Bronchial epithelial cell (primary cell): ENCODE measurements at places on chromosomes 7 and 10. TPM values are rescaled to one million over a fixed set of nuclear protein-coding genes. Genes with fewer than 3 reads are reported as not detected.

DNA sequence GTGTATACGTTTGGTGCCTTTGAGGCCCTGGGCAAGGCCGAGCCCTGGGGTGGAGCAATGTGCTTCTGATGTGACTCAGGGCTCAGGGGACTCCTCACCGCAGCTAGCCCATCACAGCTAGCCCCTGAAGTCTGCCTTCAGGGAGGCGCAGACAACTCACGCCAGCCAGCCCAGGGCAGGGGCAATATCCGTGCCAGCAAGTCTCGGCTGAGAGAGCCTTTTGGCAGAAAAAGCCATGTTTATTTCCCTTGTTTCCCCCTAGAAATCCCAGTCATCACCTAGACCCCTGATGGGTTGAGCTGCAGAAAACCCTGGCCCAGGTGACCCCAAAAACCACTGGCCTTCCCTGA is 90.4 kb downstream of the CHST15 start:
- DNase-seq = no peak

DNA sequence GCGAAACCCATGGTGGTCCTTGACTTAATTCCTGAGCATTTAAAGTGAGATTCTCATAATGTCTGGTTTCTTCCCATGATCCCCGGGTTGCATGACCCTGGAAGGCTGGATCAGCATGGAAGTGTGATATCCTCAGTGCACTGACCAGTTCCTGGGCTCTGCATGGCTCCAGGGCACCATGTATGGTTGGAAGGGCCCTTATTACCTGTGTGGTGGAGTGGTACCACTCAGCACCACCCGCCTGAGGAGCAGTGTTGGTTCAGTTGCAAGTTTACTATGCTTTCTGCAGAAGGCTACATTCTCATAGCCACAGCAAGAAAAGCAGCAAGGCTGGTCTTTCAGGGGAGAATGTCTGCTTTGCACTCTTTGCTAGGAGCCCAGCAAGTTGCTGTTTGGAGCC is 325.7 kb upstream of the MKI67 start:
- no peak for DNase-seq

GRCh38 chr7:95684505-95684904 is 87.8 kb upstream of the DYNC1I1 start:
- no peak for DNase-seq

DNA sequence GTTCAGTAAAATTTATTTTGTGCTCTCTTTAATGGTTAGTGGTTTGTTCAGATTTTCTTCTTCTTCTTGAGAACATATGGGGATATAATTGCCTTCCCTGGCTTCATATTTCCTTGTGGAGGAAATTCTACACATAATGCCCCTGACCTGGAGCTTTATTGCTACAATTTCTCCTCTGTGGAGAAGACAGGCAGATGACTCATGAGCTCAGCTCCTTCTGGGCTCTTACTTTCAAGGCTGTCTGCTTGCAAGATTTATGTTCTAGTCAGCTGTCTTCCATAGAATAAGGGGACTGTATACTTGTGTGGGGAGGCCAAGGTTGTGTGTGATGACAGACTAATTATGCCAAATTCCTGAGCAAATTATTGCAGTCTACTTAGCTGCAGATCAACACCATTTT is 1.6 kb downstream of the LRRD1 start:
- peak; percentile 38 for DNase-seq

ING3 gene
- total RNA-seq = 6.5 and 10.8 TPM in 2 replicates

GRCh38 chr7:117648203-117648866 is 168.5 kb downstream of the CFTR start:
- peak; percentile 8 for DNase-seq

DNA sequence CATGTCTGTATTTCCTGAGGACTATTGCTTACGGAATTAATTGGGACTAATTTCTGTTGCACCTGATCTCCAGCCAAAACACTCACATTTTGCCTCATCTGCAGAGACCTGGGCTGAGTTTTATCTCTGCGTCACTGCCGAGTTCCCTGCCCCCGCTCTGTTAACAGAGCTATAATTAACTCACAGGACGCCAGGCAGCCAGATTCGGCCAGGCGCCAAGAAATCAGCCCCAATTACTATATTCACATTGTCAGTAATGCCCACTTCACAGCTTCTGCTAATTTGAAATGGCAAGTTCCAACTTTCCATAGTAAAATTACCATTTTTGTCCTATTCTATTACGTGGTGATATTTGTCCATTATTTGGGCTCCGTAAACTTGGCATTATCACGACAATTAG is 130.5 kb downstream of the CUX1 start:
- DNase-seq = no peak

- no peak for DNase-seq
Observed at GRCh38 chr10:116756277-116756676, 13.9 kb upstream of the HSPA12A start.

DNA sequence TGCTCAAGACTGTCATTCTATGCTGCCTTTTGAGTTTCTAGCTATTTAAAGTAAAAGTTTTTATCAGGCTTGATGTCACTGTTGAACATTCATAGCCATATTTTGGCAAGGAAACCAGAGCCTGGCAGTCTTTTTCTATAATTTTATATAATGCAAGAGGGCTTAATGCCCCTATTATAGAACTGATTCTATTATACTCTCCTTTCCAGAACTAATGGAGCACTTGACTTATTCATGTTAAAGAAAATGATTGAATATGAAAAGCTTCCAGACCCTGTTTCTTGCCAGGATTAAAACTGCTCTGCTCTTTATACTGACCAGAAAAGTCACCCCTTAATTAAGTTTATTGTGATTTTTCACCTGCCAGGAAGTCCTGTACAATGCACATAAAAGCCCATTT is 337.6 kb upstream of the CHRM2 start:
- no peak for DNase-seq

- no peak for DNase-seq
Observed at GRCh38 chr10:104546756-104547155, 94.3 kb upstream of the SORCS3 start.

- DNase-seq = no peak
Observed at GRCh38 chr7:10268034-10268433, 705.6 kb upstream of the PHF14 start.

STAG3 gene
- total RNA-seq = under 0.01 and 0.13 TPM in 2 replicates

DNA sequence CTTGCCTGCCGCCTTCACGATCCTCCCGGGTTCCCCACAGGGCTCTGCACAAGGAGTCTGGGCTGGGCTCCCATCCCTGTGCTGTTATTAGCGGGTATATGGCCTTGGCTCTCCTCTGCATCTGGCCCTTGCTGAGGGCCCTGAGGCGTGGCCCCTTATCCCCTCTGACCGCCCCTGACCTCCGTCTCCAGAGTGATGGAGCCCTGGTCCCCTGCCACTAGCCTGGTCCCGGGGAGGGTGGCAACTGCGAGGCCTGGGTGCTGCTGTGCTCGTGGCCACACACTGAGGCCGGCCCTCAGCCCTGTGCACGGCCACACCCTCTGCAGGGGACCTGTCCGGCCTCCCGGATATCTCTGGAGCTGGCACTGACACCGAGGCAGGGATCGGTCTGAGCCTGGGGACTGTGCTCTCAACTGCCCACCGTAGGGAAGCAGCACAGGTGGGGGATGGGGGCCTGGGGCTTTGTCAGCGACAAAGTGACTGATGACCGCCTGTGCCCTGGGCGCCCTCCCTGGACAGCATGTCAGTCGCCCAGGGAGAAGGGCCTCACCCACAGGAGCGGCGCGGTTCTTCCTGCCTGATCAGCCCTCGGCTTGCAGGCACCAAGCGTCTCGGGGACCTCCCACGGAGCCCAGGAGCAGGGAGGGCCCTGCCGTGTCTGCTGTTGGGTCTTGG is 72.4 kb downstream of the NKX6-2 start:
- DNase-seq = no peak

GRCh38 chr7:16695621-16696237 is 49.7 kb downstream of the BZW2 start:
- peak; percentile 74 for DNase-seq

DNA sequence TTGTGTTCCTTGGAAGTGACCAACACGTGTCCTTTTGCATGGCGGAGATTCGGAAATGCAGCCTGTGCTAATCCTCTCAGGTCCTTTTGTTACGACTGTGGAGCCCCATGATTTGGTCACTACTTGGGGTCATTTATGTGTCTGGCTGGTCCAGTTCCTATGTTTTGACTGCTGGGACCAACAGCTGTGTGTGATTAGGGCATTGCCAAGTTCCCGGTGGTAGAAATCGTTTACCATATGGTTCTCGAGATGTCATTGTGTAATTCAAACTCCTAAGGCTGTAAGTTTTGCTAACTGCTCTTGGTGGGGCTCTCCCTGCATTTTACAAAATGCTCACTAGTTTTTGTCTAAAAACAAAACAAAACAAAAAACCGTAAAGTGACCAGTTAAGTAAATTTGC is 62.0 kb downstream of the CCNY start:
- DNase-seq = no peak

GRCh38 chr10:128877141-128877540 is 589.9 kb upstream of the MGMT start:
- DNase-seq = no peak

TACR2 gene
- total RNA-seq = under 0.01 TPM in 1 of 2 replicates, not detected in the other

SPDYE5 gene
- not detected in 2 replicates for total RNA-seq

GRCh38 chr10:3099291-3100092 is 32.1 kb downstream of the PFKP start:
- DNase-seq = peak; percentile 94

CUEDC2 gene
- total RNA-seq = 29.7 and 31.5 TPM in 2 replicates

- peak; percentile 70 for DNase-seq
Observed at GRCh38 chr10:28411648-28412047, 108.8 kb upstream of the MPP7 start.

ORC5 gene
- total RNA-seq = 19.1 and 25.0 TPM in 2 replicates

SNX10 gene
- 0.53 and 1.0 TPM in 2 replicates for total RNA-seq

DNA sequence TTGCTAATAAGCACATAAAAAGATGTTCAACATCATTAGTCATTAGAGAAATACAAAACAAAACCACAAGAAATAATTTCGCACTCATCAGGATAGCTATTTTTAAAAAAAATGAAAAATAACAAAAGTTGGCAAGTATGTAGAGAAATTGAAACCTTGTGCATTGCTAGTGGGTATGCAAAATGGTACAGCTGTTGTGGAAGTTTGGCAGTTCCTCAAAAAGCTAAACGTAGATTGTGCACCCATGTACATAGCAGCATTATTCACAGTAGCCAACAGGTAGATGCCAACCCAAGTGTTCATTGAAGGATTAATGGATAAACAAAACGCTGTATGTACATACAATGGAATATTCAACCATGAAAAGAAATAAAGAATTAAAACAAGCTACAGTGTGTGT is 35.3 kb upstream of the STARD3NL start:
- DNase-seq = no peak

DNA sequence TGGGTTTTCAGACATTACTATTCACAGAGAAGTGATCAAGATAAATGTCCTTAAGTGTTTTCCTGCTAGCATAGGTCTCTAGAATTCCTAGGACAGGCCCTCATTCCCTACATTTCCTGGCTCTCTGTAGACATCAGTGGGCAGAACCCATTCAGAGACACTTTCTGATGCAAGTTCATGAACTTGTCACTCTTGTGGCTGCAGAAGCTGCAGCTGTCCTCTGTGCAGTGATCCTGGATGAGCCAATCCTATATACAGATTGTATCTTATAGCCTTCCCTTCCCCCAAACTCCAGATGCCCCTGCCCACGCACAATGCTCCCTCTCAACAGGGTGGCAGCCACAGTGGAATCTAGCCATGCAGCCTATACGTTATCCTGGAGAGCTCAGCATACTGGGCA is 12.6 kb upstream of the GRB10 start:
- no peak for DNase-seq

VSTM2A gene
- total RNA-seq = not detected in 2 replicates

SOSTDC1 gene
- total RNA-seq = not detected in 2 replicates

DNA sequence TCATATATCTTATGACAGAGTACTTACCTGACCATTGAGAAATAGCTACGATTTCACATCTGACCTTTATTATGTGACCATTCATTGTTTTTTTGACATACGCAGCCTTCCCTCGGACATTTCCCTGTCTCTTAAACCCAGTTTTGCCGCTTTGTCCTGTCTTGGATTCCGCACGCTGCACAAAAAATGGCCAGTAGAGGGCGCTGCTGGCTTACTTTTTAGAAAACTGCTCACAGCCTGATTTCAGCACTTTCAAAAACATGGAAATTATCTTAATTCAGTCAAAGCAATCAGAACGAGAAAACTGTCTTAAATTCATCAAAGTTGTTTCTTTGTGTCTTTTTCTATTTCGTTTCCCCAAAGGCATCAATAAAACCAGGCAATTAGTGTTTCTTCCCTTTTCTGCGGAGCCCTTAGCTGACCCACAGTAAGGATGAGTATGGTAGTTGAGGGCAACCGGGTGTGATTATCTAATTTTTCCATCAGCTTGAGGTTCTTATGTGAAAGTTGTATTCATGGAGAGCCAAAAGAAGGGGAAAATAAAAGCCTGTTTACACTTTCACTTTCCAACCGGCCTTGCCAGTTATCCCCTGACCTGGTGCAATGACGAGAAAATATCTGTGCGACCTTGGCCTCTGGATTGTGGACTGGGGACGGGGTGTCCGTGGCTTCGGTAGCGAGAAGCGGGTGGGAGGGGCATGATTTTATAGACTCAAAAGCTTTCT is 144.4 kb downstream of the DYNC1I1 start:
- peak; percentile 44 for DNase-seq

VGF gene
- total RNA-seq = not detected in 2 replicates

GRCh38 chr7:23350466-23350865 is 51.3 kb downstream of the MALSU1 start:
- DNase-seq = no peak

ATOH7 gene
- under 0.01 TPM in 1 of 2 replicates, not detected in the other for total RNA-seq

GRCh38 chr7:120774481-120774880 is 83.5 kb downstream of the TSPAN12 start:
- no peak for DNase-seq

GRCh38 chr10:16902606-16903005 is 85.4 kb upstream of the RSU1 start:
- no peak for DNase-seq

- no peak for DNase-seq
Observed at GRCh38 chr7:50449501-50449880, 659 bp downstream of the FIGNL1 start.

GRCh38 chr10:77162697-77163096 is 474.9 kb downstream of the KCNMA1 start:
- peak; percentile 94 for DNase-seq

DNA sequence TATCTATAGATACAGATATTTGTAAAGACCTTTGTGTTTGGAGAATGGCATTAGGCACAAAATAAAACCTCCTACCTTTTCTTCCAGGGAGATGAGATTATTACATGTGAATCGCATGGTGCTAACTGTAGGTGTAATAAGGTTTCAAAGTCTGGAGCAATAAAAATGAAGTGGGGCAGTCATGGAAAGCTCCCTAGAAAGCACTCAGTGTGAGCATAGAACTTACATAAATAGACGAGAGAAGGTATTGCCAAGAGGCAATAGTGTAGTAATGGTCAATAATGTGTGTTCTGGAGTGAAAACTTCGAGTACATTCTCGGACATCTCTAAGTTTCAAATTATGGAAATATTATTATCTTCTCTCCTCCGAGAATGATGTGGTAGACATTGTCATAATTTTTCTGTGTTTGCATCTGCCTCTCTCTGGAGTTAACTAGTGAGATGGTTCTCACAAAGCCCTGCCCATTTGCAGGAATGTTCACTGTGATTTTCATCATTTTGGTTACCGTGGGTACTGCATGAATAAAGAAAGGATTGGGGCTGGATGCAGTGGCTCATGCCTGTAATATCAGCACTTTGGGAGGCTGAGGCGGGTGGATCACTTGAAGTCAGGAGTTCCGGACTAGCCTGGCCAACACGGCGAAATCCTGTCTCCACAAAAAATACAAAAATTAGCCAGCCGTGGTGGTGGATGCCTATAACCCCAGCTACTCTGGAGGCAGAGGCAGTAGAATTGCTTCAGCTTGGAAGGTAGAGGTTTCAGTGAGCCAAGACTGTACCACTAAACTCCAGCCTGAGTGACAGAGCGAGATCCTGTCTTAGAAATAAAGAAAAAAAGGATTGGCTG is 10.6 kb downstream of the VIM start:
- no peak for DNase-seq

ZNF365 gene
- 1.3 and 7.2 TPM in 2 replicates for total RNA-seq
